Effector memory CD4-positive, alpha-beta T cell (primary cell): ENCODE measurements at places on chromosomes 11 and 22.

- no peak for DNase-seq
These were observed 48.4 kb downstream of the ISX start for GRCh38 chr22:35114131-35114980.

DNA sequence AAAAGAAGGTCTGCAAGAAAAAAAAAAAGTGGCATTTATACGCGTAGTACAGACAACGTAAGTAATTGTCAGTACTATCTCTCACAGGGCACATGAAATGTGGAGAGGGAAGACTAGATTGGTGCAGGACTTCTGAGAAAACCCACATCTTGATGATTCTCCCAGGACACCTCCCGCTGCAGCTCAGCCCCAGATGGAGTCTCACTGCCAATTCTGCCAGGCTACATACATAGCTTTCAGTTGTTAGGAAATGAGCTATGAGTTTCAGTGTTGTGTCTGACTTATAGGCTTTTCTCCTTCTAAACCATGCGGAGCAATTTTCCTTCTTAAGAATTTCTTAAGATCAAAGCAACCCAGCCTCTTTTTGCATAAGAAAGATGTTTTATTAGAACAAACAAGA lies 9.6 kb downstream of the OR5A2 start:
- no peak for DNase-seq

GRCh38 chr11:9250139-9250582 lies 15.0 kb downstream of the DENND5A start:
- no peak for DNase-seq

- DNase-seq = no peak
These were observed 2413.8 kb upstream of the RAG2 start for GRCh38 chr11:39011797-39012196.

DNA sequence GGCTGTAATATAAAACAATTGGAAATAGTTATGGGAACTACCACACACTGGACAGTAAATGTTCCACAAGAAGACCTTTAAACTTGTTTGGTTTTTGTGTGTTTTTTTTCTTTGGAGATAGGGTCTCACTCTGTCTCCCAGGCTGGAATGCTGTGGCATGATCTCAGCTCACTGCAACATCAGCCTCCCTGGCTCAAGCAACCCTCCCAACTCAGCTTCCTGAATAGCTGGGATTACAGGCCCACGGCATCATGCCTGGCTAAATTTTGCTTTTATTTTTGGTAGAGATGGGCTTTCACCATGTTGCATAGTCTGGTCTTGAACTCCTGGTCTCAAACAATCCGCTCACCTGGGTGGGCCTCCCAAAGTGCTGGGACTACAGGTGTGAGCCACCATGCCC lies 121.0 kb downstream of the MPPED2 start:
- no peak for DNase-seq

- DNase-seq = no peak
These were observed 12.2 kb downstream of the SMTN start for GRCh38 chr22:31093086-31093850.

DNA sequence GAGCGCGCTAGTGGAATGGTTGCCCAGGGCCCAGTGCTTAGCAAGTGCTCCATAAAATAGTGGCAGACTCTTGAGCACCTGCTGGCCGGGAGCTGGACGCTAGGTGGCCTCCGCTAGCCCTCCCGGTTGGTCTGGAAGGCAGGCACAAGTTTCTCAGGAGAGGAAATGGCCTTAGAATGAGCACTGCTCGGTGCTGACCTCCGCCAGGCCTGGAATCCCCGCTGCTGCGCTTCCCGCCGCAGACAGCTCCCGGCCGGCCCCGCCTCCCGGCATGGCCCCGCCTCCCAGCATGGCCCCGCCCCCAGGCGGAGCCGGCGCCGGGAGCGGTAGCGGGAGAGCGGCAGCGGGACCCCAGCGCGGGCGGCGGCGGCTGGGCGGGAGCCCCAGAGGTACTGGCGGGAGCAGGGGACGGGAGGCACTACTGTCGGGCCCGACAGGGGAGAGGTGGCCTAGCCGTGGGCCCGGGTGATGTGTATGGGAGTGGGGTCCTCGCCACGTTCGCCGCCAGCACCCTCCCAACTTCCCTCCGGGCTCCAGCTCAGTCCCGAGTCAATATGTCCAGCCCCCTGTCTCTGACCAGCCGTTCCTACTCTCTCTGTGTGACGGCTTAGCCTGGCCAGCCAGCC lies at the start of gene SIPA1:
TSS of gene SIPA1 (plus strand) at position 308 of the 626 bp plus-strand sequence. CDS start 2,821 bp downstream, outside the sequence.
- peak; percentile 65 for DNase-seq

GRCh38 chr11:19244084-19244483 lies 3.3 kb upstream of the E2F8 start:
- DNase-seq = no peak

DNA sequence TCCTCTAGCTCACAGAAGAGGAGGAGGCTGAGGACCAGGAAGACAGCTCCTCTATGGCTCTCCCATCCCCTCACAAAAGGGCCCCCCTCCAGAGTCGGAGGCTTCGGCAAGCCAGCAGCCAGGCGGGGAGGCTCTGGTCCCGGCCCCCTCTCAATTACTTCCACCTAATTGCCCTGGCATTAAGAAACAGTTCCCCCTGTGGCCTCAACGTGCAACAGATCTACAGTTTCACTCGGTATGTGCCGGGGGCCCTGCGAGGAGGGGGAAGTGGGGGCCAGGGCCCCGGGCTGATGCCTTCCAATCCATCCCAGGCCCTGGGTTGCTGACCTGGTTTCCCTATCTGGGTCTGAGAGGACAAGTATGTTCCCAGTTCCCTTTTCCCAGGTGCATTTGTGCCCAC lies 7.9 kb downstream of the FOXR1 start:
- DNase-seq = no peak

DNA sequence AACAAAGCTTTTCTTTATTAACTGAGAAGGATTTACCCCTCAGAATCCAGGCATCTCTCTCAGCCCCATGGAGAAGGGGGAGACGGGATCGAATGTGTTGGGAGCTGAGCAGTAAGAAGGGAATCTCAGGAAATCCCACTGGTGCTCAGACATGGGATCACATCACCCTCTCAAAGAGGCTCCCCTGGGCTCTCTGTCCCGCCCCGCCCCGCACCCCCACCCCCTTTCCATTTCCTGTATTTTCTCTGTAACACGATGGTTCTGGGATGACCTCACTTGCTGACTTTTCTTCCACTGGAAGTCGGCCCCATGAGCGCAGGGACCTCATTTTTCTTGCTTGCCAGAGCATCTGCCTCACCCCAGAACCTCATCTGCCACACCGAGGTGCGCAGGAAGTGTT lies 100.0 kb downstream of the RPS6KA4 start:
- no peak for DNase-seq

DNA sequence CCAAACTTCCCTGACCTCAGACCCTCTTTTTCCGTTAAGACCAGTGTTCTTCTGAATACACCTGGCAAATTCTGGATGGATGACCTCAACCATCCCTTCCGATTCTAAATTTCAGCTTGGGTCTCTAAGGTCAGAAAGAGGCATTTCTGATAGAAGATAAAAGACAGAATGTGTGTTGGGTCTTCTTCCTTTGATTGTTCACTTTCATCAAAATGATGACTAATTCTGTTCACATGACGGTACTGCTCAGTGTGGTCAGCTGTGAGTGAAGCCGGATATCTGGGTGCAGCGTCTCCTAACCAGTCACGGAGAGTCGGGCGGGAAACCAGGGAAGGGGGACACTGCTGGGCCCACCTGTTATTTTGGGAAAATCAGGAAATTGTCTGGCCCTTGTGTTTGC lies 151.6 kb upstream of the NAV2 start:
- no peak for DNase-seq

DNA sequence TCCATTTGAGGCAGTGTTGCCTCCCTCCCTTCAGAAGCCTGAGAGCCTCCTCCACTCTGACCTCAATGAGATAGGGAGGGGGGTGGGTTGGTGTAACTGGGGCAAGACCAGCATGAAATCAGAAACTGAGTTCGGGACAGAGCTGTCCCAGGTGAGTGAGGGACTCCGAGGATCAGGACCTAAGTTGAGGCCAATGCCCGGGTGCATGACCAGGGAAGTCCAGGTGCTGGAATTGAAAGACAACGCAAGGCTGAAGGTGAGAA lies 40.8 kb upstream of the ZBED5 start:
- DNase-seq = no peak

GRCh38 chr22:36351921-36352802 lies 35.6 kb downstream of the MYH9 start:
- DNase-seq = no peak

- no peak for DNase-seq
These were observed 178.2 kb upstream of the ZC3H12C start for GRCh38 chr11:109914809-109915653.

GRCh38 chr11:134014511-134014910 lies 54.4 kb upstream of the JAM3 start:
- DNase-seq = no peak

DNA sequence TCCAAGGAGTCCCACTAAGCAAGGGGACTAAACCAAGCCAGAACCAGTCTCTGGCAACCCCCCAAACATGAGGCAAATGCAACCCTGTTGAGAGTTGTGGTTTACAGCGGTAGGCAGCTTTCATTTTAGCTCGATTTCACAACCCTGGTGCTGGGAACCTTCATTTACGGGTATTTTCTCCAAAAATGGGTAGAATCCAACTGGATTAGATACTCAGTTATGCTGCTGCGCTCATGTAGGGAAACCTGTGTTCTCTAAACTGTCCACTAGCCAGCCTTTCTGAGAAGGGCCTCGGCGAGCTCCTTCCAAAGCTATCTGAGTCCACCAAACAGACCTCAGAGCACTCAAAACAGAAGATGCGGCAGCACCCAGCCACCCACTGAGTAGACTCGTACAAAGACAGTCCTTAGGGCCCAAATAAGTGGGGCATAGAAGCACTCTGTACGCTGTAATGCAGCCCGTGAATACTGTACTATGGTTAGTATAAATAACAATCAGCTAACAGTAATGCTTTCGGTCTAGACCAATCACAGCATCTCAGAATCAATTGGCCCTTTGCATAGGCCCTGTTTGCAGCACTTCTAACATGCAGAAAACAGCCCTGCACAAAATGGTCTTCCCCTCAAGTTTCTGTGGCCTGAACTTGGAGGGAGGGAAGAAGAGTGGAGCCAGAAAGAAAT lies 104.7 kb downstream of the ETS1 start:
- peak; percentile 45 for DNase-seq

- no peak for DNase-seq
These were observed 303.0 kb upstream of the PITPNB start for GRCh38 chr22:28222052-28222451.

- no peak for DNase-seq
These were observed 46.9 kb upstream of the SYT9 start for GRCh38 chr11:7204778-7205177.

GRCh38 chr11:126722006-126722736 lies 278.4 kb downstream of the KIRREL3 start:
- DNase-seq = no peak

DNA sequence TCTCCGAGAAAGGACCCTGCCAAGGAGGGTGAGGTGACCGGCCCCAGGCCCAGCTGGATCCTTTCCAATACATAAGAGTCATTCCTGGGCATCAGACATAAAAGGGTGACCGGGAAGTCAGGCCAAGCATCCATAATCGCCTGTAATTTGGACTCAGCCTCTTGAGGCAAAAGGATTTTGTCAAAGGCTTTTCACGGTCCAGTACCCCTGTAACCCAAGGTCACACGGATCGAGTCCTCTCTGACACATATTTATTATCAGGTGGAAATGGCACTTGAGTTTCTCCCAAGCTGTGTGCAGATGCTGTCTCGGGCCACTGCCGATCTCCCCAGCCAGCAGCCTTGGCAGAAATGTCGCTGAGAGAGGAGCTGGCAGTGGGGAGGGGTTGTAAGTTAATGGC lies 556.5 kb downstream of the MN1 start:
- no peak for DNase-seq

GRCh38 chr11:72789493-72790131 lies 4.2 kb downstream of the STARD10 start:
- DNase-seq = no peak

GRCh38 chr11:15665368-15665871 lies 550.7 kb downstream of the INSC start:
- DNase-seq = no peak

- DNase-seq = no peak
These were observed 6.0 kb downstream of the IZUMO1R start for GRCh38 chr11:94310191-94310875.
